ENCODE measurements at places on chromosomes 13 and 19.
A peak's percentile ranks its signal among the peaks of the same experiment; 100 is the strongest.

DNA sequence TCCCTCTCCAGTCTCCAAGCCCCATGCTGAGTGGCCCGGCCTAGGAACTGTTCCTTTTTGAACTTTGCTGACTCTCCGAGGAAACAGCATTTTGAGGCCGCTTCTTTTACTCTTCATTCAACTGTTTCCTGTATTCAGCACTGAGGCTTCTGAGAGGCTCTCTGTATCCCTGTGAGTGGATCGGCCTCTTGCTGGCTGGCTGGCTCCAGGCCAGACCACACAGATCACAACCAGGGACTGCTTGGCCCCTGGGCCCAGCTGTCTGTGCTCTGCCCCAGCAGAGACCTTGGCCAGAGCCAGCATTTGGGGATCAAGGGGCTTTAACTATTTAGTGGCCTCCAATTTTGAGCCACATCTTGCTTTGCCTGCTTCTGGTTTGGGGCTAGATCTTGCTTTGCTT lies 75.6 kb upstream of the KL start:
- DNase-seq: no peak
- H3K27ac ChIP-seq: no peak overlapping the region
- H3K4me3 ChIP-seq: no peak overlapping the region
- H3K27me3 ChIP-seq: no peaks in the 10 kb centered on the region

- no peak overlapping the region for H3K27ac ChIP-seq
- H3K36me3 ChIP-seq: no peaks in the 10 kb centered on the region
- no peak for DNase-seq
- no peak overlapping the region for H3K4me3 ChIP-seq
- H3K4me1 ChIP-seq: no peaks in the 10 kb centered on the region
- no peaks in the 10 kb centered on the region for H3K27me3 ChIP-seq
Measured at GRCh38 chr19:8518536-8518935, 4.6 kb upstream of the ZNF414 start.

GRCh38 chr19:14030997-14031718 lies 404 bp upstream of the IL27RA start:
- no peak for DNase-seq
- no peaks in the 10 kb centered on the region for H3K27me3 ChIP-seq
- peak overlapping the region; percentile 36 for H3K4me3 ChIP-seq
- H3K36me3 ChIP-seq: no peaks in the 10 kb centered on the region
- H3K4me1 ChIP-seq: no peaks in the 10 kb centered on the region

DNA sequence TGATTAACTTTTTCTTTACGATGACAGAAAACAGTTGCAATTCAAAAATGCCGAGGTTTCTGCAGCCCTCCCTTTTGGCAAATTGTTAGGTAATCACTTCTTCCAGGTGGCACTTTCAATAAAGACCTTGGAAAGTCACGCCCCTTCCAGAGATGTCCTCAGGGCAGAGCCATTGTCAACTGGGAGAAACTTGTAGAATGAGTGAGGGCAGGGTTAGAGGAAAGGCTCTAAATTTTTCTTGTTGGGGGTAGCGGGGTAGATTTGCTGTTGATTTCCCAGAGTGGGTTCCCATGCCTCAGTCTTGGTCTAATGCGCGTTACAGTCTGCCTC lies 421.1 kb downstream of the FGF9 start:
- no peaks in the 10 kb centered on the region for H3K36me3 ChIP-seq
- H3K4me3 ChIP-seq: no peak overlapping the region
- no peaks in the 10 kb centered on the region for H3K27me3 ChIP-seq

DNA sequence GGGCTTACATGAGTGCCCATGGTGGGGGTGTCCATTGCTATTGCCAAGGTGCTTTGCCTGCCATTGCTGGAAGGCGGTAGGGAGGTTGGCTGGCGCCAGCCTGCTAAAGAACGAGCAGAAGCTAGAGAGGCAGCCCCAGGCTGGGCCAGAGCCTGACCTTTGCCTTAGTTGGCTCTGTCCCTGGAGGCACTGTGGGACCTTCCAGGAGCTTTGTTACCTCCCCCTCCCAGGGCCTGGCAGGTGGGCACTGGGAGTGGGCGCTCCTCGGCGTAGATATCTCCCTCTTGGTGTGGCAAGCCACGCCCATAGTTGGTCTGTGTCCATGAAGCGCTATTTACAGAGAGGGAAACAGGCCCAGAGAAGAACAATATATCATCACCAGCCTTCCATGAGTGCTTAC lies 2.3 kb upstream of the SLC25A42 start:
- H3K27me3 ChIP-seq: no peaks in the 10 kb centered on the region
- H3K4me1 ChIP-seq: peaks cover 8% of the 10 kb centered on the region
- H3K4me3 ChIP-seq: no peak overlapping the region
- DNase-seq: no peak
- H3K36me3 ChIP-seq: no peaks in the 10 kb centered on the region
